Activated naive CD8-positive, alpha-beta T cell treated with anti-CD3 and anti-CD28 coated beads, Interleukin-2, amount 50 U/mL, for 24 hours (primary cell): ENCODE measurements at places on chromosomes 4 and X.

GRCh38 chrX:119503484-119503861 lies 35.2 kb downstream of the SLC25A5 start:
- peaks cover 14% of the 10 kb centered on the region for H3K4me1 ChIP-seq
- H3K27ac ChIP-seq, result no peak overlapping the region
- H3K36me3 ChIP-seq, result no peaks in the 10 kb centered on the region
- no peaks in the 10 kb centered on the region for H3K27me3 ChIP-seq

GRCh38 chrX:41332408-41333002 lies 1.5 kb upstream of the DDX3X start:
- no peak for DNase-seq
- peaks cover 1% of the 10 kb centered on the region for H3K27me3 ChIP-seq
- peaks cover 36% of the 10 kb centered on the region for H3K4me1 ChIP-seq
- peak overlapping the region; percentile 99 for H3K27ac ChIP-seq

GRCh38 chr4:108926061-108926460 lies 163.2 kb upstream of the ETNPPL start:
- no peaks in the 10 kb centered on the region for H3K4me1 ChIP-seq
- no peak overlapping the region for H3K27ac ChIP-seq
- H3K27me3 ChIP-seq, result peaks cover 4% of the 10 kb centered on the region
- H3K4me3 ChIP-seq, result no peak overlapping the region
- DNase-seq, result no peak

- H3K4me3 ChIP-seq, result peak overlapping the region; percentile 82
- H3K4me1 ChIP-seq, result peaks cover 89% of the 10 kb centered on the region
- H3K27me3 ChIP-seq, result no peaks in the 10 kb centered on the region
- H3K27ac ChIP-seq, result peak overlapping the region; percentile 95
- DNase-seq, result peak; percentile 76
- H3K36me3 ChIP-seq, result no peaks in the 10 kb centered on the region
Measured at GRCh38 chrX:12950851-12951594, 23.9 kb upstream of the TMSB4X start.

GRCh38 chr4:66589183-66589582 lies 918.9 kb upstream of the EPHA5 start:
- no peaks in the 10 kb centered on the region for H3K4me1 ChIP-seq
- H3K4me3 ChIP-seq, result no peak overlapping the region
- no peak for DNase-seq
- no peaks in the 10 kb centered on the region for H3K36me3 ChIP-seq

- no peak overlapping the region for H3K27ac ChIP-seq
- H3K36me3 ChIP-seq, result no peaks in the 10 kb centered on the region
- no peak overlapping the region for H3K4me3 ChIP-seq
- H3K4me1 ChIP-seq, result no peaks in the 10 kb centered on the region
- no peaks in the 10 kb centered on the region for H3K27me3 ChIP-seq
Measured at GRCh38 chrX:109264878-109265277, 217.0 kb downstream of the GUCY2F start.

DNA sequence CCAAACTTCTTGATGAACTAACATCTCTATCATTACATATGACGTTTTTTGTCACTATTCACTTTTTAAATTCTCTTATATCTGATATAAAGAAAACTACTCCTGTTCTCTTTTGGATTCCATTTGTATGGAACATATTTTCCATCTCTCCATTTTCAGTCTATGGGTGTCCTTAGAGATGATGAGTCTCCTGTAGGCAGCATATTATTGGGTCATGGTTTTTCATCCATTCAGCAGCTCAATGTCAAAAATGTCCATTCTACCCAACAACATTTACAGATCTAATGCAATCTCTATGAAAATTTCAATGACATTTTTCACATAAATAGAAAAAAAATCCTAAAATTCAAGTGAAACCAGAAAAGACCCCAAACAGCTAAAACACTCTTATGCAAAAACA lies 60.3 kb downstream of the BRWD3 start:
- H3K4me3 ChIP-seq, result no peak overlapping the region
- H3K27ac ChIP-seq, result no peak overlapping the region
- peaks cover 36% of the 10 kb centered on the region for H3K36me3 ChIP-seq
- H3K27me3 ChIP-seq, result no peaks in the 10 kb centered on the region
- DNase-seq, result no peak
